Effector memory CD4-positive, alpha-beta T cell (primary cell): ENCODE measurements at places on chromosomes 5 and 9.

- no peaks in the 10 kb centered on the region for H3K36me3 ChIP-seq
- peaks cover 6% of the 10 kb centered on the region for H3K4me1 ChIP-seq
- no peaks in the 10 kb centered on the region for H3K27me3 ChIP-seq
- DNase-seq: no peak
Observed at GRCh38 chr5:76376148-76376865, 26.8 kb upstream of the IQGAP2 start.

- H3K27ac ChIP-seq: no peak overlapping the region
- no peak for DNase-seq
- H3K36me3 ChIP-seq: no peaks in the 10 kb centered on the region
- no peaks in the 10 kb centered on the region for H3K27me3 ChIP-seq
Observed at GRCh38 chr9:136568288-136569081, 22.6 kb upstream of the NOTCH1 start.

DNA sequence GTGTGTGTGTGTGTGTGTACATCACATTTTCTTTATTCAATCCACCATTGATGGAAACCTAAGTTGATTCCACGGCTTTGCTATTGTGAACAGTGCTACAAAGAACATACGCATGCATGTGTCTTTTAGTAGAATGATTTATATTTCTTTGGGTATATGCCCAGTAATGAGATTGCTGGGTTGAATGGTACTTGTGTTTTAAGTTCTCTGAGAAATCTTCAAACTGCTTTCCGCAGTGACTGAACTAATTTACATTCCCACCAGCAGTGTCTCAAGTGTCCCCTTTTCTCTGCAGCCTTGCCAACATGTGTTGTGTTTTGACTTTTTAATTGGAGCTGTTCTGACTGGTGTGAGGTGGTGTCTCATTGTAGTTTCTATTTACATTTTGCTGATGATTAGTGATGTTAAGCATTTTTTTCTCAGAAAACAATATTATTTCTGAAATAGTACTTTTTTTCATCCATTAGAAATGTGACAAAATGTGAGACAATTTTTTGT is 769.7 kb downstream of the TAF11L14 start:
- H3K4me1 ChIP-seq: no peaks in the 10 kb centered on the region
- H3K27me3 ChIP-seq: no peaks in the 10 kb centered on the region
- no peak overlapping the region for H3K27ac ChIP-seq
- no peaks in the 10 kb centered on the region for H3K36me3 ChIP-seq

- no peak overlapping the region for H3K4me3 ChIP-seq
- no peaks in the 10 kb centered on the region for H3K27me3 ChIP-seq
- no peak overlapping the region for H3K27ac ChIP-seq
- no peaks in the 10 kb centered on the region for H3K36me3 ChIP-seq
- no peaks in the 10 kb centered on the region for H3K4me1 ChIP-seq
Observed at GRCh38 chr9:36903541-36904435, 130.3 kb downstream of the PAX5 start.

GRCh38 chr5:79436821-79437220 is 77.1 kb downstream of the HOMER1 start:
- H3K36me3 ChIP-seq: no peaks in the 10 kb centered on the region
- H3K27me3 ChIP-seq: no peaks in the 10 kb centered on the region
- no peak overlapping the region for H3K27ac ChIP-seq
- H3K4me3 ChIP-seq: no peak overlapping the region
- DNase-seq: no peak

DNA sequence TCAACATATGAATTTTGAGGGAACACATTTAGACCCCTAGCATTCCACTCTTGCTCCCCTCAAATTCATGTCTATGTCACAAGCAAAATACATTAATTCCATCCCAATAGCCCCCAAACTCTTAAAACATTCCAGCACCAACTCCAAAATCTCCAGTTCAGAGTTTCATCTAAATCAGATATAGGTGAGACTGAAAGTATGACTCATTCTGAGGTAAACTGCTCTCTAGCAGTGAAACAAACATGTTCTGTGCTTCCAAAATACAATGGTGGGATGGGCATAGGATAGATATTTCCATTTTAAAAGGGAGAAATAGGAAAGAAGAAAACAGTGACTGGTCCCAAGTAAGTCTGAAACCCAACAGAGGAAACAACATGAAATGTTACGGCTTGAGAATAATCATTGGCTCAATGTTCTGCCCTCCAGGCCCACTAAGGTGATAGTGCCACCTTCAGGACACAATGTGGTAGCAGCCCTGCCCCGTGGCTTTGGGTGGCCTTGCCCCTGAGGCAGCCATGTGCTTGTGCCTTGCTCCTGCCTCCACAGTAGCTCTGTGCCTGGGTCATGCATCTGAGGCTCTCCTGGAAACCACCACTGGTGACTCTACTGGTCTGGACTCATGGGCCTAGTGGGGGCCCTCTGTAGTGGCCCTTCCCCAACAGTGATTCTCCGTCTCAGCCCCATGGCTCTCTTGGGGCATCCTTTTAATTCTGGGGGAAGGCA is 36.4 kb upstream of the IPPK start:
- no peaks in the 10 kb centered on the region for H3K36me3 ChIP-seq
- no peak overlapping the region for H3K27ac ChIP-seq
- no peak overlapping the region for H3K4me3 ChIP-seq

DNA sequence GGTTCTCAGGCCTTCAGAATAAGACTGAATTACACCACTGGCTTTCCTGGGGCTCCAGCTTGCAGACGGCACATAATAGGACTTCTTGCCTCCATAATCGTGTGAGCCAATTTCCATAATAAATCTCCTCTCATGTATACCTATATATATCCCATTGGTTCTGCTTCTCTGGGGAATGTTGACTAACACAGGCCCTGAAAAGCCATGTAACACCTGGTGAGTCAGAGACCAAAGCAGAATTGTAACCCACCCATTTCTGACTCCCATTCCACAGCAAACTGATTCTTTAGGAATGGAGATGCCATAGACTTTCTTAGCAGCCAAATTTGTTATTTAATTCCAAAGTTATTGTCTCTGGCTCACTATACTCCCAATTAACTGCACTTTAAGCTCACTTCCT is 85.4 kb upstream of the AGXT2 start:
- H3K27me3 ChIP-seq: peaks cover 5% of the 10 kb centered on the region
- no peak for DNase-seq
- no peaks in the 10 kb centered on the region for H3K4me1 ChIP-seq
- H3K36me3 ChIP-seq: no peaks in the 10 kb centered on the region
- no peak overlapping the region for H3K4me3 ChIP-seq
- no peak overlapping the region for H3K27ac ChIP-seq

GRCh38 chr9:134570151-134570621 is 71.4 kb upstream of the COL5A1 start:
- H3K4me3 ChIP-seq: no peak overlapping the region
- no peak overlapping the region for H3K27ac ChIP-seq
- H3K4me1 ChIP-seq: no peaks in the 10 kb centered on the region
- no peaks in the 10 kb centered on the region for H3K36me3 ChIP-seq

DNA sequence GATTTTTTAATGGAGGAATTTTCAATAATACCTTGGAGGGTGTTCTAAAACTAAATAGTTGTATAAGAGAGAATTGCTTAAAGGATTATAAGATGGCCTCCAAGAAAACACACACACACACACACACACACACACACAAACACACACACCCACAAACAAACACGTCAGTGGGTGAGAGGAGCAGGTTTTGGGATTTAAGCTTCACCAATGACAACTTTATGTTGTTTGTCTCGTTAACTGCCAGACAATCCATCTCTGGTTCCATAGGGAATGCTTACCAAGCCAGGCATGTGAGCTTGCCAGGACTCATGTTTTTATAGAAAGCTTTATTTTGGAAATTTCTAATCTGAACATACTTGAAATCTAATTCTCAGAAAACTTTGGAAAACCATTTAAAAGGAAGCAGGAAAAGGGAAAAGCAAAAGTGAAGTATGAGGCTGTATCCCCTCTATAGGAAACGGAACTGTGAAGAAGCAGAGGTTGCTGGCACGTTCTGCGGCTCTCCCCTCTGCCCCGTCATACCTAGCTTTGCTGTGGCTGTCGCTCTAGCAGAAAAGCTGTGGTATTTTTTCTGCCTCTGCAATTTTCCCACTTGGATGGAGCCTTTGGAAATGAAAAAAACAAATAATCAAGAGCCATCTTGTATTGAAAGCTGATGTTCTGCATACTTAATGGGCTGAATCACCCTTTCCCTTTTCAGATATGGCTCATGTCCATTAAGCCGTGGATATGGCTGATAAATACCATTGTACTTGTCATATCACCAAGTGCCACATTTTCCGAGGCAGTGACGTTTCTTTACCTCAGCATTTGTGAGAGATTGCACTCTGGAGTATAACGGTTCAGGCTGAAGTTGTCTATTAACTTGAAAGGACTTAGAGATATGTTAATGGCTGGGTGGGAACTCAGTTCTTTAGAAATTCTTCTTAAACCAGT is 112.7 kb downstream of the NTRK2 start:
- no peak overlapping the region for H3K27ac ChIP-seq
- no peaks in the 10 kb centered on the region for H3K27me3 ChIP-seq
- H3K36me3 ChIP-seq: no peaks in the 10 kb centered on the region
- DNase-seq: no peak
- H3K4me1 ChIP-seq: no peaks in the 10 kb centered on the region

GRCh38 chr9:79559495-79560181 is 12.1 kb upstream of the TLE4 start:
- no peaks in the 10 kb centered on the region for H3K27me3 ChIP-seq
- H3K27ac ChIP-seq: no peak overlapping the region
- DNase-seq: no peak
- H3K4me3 ChIP-seq: no peak overlapping the region
- no peaks in the 10 kb centered on the region for H3K4me1 ChIP-seq
- H3K36me3 ChIP-seq: no peaks in the 10 kb centered on the region

DNA sequence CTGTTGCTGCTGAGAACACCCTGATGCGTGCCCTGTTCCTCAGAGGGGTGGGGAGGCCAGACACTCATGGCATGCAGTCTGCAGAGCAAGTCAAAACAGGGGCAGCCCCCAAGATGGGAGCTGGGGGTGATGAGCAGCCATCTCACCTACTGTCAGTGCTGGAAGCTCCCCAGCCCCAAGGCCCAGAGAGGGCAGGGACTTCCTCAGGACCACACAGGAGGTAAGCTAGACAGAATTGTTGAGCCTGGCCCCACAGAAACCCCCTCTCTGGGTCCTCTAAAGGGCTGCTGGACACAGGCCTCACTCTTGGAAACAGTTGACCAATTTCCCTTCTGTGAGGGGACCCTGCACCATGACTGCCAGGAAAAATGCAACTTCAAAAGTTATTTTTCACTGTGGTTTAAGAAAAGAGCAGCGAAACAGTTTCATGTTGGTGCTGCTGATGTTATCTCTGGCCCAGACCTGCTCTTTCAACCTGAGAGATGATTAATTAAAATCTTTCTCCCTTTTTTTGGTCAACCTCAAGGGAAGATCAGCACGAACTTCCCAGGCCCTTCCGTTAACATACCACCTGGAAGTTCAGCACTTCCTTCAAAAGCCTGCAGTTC is 9.6 kb downstream of the CSF2 start:
- no peak overlapping the region for H3K27ac ChIP-seq
- no peak overlapping the region for H3K4me3 ChIP-seq
- H3K36me3 ChIP-seq: no peaks in the 10 kb centered on the region
- no peak for DNase-seq

- no peaks in the 10 kb centered on the region for H3K27me3 ChIP-seq
- H3K36me3 ChIP-seq: no peaks in the 10 kb centered on the region
- H3K4me3 ChIP-seq: no peak overlapping the region
- H3K27ac ChIP-seq: no peak overlapping the region
- no peak for DNase-seq
Observed at GRCh38 chr9:18989865-18990264, 43.1 kb downstream of the SAXO1 start.

DNA sequence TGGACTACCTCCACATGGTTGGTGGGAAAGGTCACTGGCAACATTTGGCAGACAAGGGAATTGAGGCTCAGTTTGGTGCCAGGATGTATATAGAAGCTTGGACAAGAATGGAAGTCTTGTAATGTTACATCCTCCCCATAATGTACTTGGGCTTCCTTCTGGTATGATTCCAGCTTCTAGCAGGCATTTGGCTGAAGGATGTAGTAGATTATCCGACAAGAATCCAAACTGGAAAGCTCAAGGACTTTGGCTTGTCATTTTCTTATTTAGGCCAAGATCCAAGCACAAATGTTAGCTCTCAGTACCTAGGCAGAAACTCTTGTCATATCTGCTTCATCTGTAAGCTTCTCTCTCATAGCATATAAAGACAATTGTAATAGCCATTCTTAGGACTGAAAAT is 209.1 kb downstream of the MAPKAP1 start:
- H3K4me3 ChIP-seq: no peak overlapping the region
- no peaks in the 10 kb centered on the region for H3K36me3 ChIP-seq
- H3K4me1 ChIP-seq: no peaks in the 10 kb centered on the region
- H3K27ac ChIP-seq: no peak overlapping the region
- H3K27me3 ChIP-seq: no peaks in the 10 kb centered on the region

- H3K4me1 ChIP-seq: no peaks in the 10 kb centered on the region
- H3K36me3 ChIP-seq: no peaks in the 10 kb centered on the region
- H3K27me3 ChIP-seq: no peaks in the 10 kb centered on the region
- H3K27ac ChIP-seq: no peak overlapping the region
- H3K4me3 ChIP-seq: no peak overlapping the region
- no peak for DNase-seq
Observed at GRCh38 chr5:89308606-89309040, 425.6 kb upstream of the MEF2C start.
